Stimulated activated CD4-positive, alpha-beta T cell treated with anti-CD3 and anti-CD28 coated beads, TNF-alpha, amount 100 ng/mL, for 1 hour (primary cell): ENCODE measurements at places on chromosomes 6 and 20.

DNA sequence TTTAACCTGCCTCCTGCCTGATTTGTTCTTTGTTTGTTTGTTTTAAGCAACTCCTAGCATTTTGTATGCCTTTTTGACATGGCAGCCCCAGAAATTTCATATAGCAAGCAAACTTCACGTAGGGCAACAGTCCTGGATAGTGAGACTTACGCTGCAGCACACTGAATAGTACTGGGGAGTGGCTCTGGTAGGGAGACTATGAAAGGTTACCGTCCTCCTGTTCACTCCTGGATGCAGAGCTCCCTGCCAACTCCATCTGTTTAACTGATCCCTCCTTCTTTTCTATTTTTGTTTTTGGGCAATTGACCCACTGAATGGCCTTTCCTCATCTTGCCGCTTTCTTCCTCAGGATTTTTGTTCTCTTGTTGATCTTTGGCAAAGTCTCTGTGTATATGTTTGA, 44.5 kb upstream of the BMP6 start:
- no peak for DNase-seq

- DNase-seq = no peak
These were observed 91.4 kb downstream of the FIG4 start for GRCh38 chr6:109782491-109782999.

- DNase-seq = no peak
These were observed 17.8 kb upstream of the SLC16A10 start for GRCh38 chr6:111069382-111070104.

GRCh38 chr6:21850691-21851090, 257.1 kb downstream of the SOX4 start:
- DNase-seq = no peak
